Breast epithelium (tissue), 4 donors: ENCODE measurements at places on chromosomes 1 and 21. TPM values are rescaled to one million over a fixed set of nuclear protein-coding genes. Genes with fewer than 3 reads are reported as not detected.
A peak's percentile ranks its signal among the peaks of the same experiment; 100 is the strongest.

NID1 gene
- total RNA-seq, result 154 TPM

- no peak overlapping the region for H3K4me3 ChIP-seq
- no peak overlapping the region for H3K27ac ChIP-seq
- no peaks in the 10 kb centered on the region for H3K4me1 ChIP-seq
- no peaks in the 10 kb centered on the region for H3K36me3 ChIP-seq
- peaks cover 6% of the 10 kb centered on the region for H3K27me3 ChIP-seq
Observed at GRCh38 chr1:36528361-36529349, 45.9 kb upstream of the CSF3R start.

DNA sequence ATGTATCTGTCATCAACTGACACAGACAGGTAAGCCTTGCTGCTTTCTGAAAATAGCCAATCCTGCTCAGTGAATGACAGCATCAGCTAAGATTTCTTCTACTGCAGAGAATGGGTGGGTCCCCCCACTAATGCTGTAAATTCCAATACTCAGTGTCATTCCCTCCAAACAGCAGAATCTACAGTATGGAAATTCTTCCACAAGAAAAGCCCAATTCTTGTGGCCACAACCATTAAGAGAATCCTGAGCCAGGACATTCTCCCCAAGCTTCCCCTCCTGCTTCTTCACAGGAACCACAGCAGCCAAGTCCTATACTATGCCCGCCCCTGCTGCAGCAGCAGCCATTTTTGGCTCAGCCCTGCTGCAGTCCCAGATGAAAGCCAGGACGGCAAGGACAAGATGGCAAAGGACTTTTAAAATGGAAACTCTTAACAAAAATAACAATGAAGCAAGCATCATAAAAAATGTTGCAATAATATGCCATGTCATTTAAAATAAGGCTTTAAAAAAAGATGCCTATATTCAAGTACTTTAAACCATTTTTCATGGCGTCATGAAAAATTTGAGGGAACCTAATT is 26.8 kb downstream of the EIF4G3 start:
- no peak overlapping the region for H3K4me3 ChIP-seq
- DNase-seq, result no peak
- peak overlapping the region; percentile 58 for H3K27ac ChIP-seq

DNA sequence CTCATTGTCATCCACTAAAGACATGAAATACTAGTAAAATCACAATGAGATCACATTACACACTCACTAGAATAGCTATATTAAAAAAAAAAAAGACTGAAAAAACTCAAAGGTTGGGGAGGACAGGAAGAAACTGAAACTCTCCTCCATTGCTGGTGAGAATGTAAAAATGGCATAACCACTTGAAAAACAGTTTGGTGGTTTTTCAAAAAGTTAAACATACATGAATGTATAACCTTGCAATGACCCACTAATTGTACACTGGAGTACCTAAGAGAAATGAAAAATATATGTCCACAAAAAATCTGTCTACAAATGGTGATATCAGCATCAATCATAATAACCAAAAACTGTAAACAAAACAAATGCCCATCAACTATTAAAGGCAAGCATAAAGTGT is 44.0 kb downstream of the NRIP1 start:
- no peaks in the 10 kb centered on the region for H3K4me1 ChIP-seq
- H3K27me3 ChIP-seq, result no peaks in the 10 kb centered on the region
- no peak overlapping the region for H3K4me3 ChIP-seq
- H3K36me3 ChIP-seq, result no peaks in the 10 kb centered on the region
- DNase-seq, result no peak

- H3K27me3 ChIP-seq, result peaks cover 25% of the 10 kb centered on the region
- H3K4me3 ChIP-seq, result no peak overlapping the region
- no peaks in the 10 kb centered on the region for H3K36me3 ChIP-seq
- H3K4me1 ChIP-seq, result peaks cover 15% of the 10 kb centered on the region
- DNase-seq, result peak; percentile 60
Observed at GRCh38 chr1:31769720-31770390, 5.7 kb upstream of the ADGRB2 start.

- no peaks in the 10 kb centered on the region for H3K27me3 ChIP-seq
- H3K27ac ChIP-seq, result no peak overlapping the region
- H3K4me1 ChIP-seq, result no peaks in the 10 kb centered on the region
Observed at GRCh38 chr1:1050577-1051052, 23.5 kb downstream of the RNF223 start.

- H3K4me3 ChIP-seq, result no peak overlapping the region
- H3K27me3 ChIP-seq, result no peaks in the 10 kb centered on the region
- no peaks in the 10 kb centered on the region for H3K36me3 ChIP-seq
- DNase-seq, result no peak
Observed at GRCh38 chr1:220552672-220553260, 24.8 kb downstream of the MARK1 start.

- no peak for DNase-seq
- H3K27ac ChIP-seq, result no peak overlapping the region
- H3K36me3 ChIP-seq, result no peaks in the 10 kb centered on the region
- H3K4me3 ChIP-seq, result peak overlapping the region; percentile 97
Observed at GRCh38 chr1:112397841-112398240, 1.8 kb downstream of the CTTNBP2NL start.

DNA sequence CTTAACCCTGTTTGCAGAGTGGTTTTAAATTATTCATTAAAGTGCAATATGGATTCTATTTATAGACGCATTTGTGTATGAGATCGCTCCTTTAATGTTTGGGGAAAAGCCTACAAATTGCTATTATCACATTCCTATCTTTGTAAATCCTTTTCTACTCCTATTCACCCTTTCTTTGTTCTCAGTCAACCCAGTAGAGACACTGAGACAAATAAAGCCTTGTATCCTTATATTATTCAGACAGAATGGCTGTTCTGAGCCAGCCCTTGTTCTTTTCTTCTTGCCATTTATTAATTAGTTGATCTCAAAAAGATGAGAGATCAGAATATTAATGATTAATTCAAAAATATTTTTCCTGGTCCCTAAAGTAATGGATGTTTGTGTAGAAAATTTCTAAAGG is 8.4 kb downstream of the PCBP3 start:
- H3K27ac ChIP-seq, result no peak overlapping the region
- H3K4me3 ChIP-seq, result no peak overlapping the region
- H3K27me3 ChIP-seq, result no peaks in the 10 kb centered on the region
- H3K4me1 ChIP-seq, result no peaks in the 10 kb centered on the region
- no peak for DNase-seq

DNA sequence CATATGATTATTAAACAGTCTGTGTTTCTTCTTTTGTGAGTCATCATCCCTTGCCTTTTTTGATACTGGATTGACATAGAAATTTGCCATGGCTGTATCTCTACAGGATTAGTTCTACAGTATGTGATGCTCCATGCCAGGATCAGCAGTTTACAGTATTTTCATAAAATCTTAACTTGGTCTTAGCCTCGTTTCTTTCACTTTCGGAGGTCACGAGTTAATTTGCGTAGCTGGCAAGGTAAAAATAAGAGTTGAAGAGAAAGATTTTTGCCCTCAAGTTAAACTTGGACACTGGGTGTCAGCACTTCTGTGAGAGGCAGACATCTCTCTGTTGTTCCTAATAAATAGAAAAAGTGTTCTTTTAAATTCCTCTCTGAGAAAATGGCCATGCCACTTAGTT is 79.1 kb downstream of the CACNA1E start:
- no peaks in the 10 kb centered on the region for H3K27me3 ChIP-seq
- H3K4me1 ChIP-seq, result no peaks in the 10 kb centered on the region
- no peak overlapping the region for H3K4me3 ChIP-seq
- no peak for DNase-seq
- H3K27ac ChIP-seq, result no peak overlapping the region

DNA sequence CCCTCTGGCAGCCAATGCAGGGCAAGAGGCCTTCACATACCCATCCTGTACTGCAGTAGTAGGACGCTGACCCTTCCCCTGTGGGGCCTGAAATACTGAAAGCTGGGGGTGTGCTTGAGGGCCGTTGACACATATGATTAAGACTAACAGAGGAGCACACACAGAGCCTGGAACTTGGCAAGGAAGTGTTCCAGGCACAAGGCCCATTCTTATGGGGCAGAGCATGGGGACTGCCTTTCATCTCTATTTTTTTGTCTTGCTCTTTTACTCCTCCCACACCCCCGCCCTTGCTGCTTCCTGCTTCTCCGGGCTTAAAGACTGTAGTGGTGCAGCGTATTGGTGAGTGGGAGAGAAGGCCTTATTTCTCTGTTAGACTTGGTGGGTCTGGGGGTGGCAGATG is 137.4 kb downstream of the BACH1 start:
- H3K36me3 ChIP-seq, result no peaks in the 10 kb centered on the region
- H3K4me3 ChIP-seq, result no peak overlapping the region
- no peak for DNase-seq
- H3K27me3 ChIP-seq, result no peaks in the 10 kb centered on the region
- H3K27ac ChIP-seq, result no peak overlapping the region
- no peaks in the 10 kb centered on the region for H3K4me1 ChIP-seq

DNA sequence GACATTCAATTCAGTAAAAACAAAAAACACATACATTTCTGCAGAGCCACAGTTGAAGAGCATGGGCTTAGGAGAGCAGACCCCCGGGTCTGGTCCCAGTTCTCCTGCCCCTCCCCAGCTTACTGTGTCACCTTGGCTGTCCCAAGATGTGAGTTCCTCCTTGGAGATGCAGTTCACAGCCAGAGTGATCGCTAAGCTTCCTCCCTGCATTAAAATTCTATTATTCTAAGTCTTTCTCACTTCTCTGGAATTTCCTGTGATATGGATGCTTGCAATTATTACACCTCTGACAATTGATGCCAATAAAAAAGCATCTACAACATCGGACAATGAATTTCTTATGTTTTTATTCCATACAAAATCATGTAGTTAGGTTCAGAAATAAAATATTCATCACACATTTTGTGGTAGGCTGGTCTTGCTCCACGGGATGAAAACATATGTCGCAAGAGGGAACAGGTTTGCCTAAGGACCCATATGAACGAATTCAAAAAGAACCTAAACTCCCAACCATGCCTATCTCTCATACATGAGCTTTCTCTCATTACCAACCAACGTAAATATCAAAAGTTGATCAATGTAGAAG is 328.5 kb upstream of the RUNX1 start:
- H3K27me3 ChIP-seq, result no peaks in the 10 kb centered on the region
- DNase-seq, result no peak
- H3K36me3 ChIP-seq, result no peaks in the 10 kb centered on the region
- no peak overlapping the region for H3K4me3 ChIP-seq

CSDE1 gene
- 706 TPM for total RNA-seq

GRCh38 chr21:34094949-34095348 is 21.6 kb downstream of the MRPS6 start:
- H3K27me3 ChIP-seq, result no peaks in the 10 kb centered on the region
- no peak for DNase-seq
- no peak overlapping the region for H3K4me3 ChIP-seq
- H3K27ac ChIP-seq, result no peak overlapping the region
- no peaks in the 10 kb centered on the region for H3K36me3 ChIP-seq

DNA sequence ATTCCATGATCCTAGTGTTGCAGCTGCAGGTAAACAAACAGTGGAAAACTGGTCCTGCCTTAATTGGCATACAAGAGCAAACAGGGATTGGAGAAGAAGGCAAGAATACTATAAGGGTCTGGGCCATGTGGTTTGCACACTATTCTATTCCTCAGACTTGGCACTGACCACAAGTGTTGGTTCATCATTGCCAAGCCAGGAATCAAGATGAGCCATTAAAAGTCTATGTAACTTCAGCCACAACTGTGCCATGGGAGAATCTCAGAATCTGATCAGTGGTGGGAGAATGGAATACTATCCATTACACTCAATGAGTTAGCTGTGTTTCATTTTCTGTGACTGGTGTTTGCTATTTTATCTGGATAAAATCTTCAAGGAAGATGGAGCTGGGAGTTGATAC is 26.2 kb upstream of the FCER1A start:
- no peaks in the 10 kb centered on the region for H3K4me1 ChIP-seq
- H3K27me3 ChIP-seq, result no peaks in the 10 kb centered on the region
- H3K4me3 ChIP-seq, result no peak overlapping the region
- H3K36me3 ChIP-seq, result no peaks in the 10 kb centered on the region
- no peak overlapping the region for H3K27ac ChIP-seq

DNA sequence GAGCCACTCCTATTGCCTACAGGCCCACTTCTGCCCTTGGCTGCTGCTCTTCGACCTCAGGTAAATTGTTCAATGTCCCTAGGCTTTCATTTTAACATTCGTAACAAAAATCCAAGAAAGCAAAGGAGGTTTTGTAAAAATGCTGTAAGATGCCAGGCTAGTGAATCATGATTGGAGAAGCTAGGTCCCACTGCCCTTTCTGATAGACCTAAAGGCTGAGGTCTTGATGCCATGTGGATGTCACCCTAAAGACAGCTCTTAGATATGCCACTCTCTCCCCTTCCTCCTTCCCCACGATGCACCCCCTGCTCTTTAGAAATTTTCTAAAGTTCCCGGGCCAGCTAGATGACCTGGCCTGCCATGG is 9.9 kb upstream of the TMEM39B start:
- DNase-seq, result no peak
- no peaks in the 10 kb centered on the region for H3K27me3 ChIP-seq
- H3K4me3 ChIP-seq, result no peak overlapping the region
- no peaks in the 10 kb centered on the region for H3K36me3 ChIP-seq
- peaks cover 8% of the 10 kb centered on the region for H3K4me1 ChIP-seq

GRCh38 chr1:228341814-228342626 is 64.6 kb downstream of the TRIM11 start:
- DNase-seq, result no peak
- no peak overlapping the region for H3K27ac ChIP-seq
- H3K36me3 ChIP-seq, result no peaks in the 10 kb centered on the region

GRCh38 chr1:233240829-233241682 is 54.5 kb downstream of the PCNX2 start:
- H3K4me3 ChIP-seq, result peak overlapping the region; percentile 16
- no peak overlapping the region for H3K27ac ChIP-seq
- H3K36me3 ChIP-seq, result no peaks in the 10 kb centered on the region
- peak; percentile 59 for DNase-seq
- H3K4me1 ChIP-seq, result no peaks in the 10 kb centered on the region

COL8A2 gene
- 3.4 TPM for total RNA-seq

GRCh38 chr21:46431448-46431847 is 27.2 kb upstream of the DIP2A start:
- H3K4me1 ChIP-seq, result no peaks in the 10 kb centered on the region
- no peak overlapping the region for H3K27ac ChIP-seq
- no peak overlapping the region for H3K4me3 ChIP-seq
- peaks cover 9% of the 10 kb centered on the region for H3K36me3 ChIP-seq
- no peaks in the 10 kb centered on the region for H3K27me3 ChIP-seq

GRCh38 chr1:22223176-22223575 is 80.3 kb upstream of the WNT4 start:
- DNase-seq, result no peak
- H3K27me3 ChIP-seq, result no peaks in the 10 kb centered on the region
- no peaks in the 10 kb centered on the region for H3K36me3 ChIP-seq
- H3K4me1 ChIP-seq, result no peaks in the 10 kb centered on the region
- no peak overlapping the region for H3K27ac ChIP-seq

- no peak for DNase-seq
- H3K36me3 ChIP-seq, result no peaks in the 10 kb centered on the region
- no peaks in the 10 kb centered on the region for H3K27me3 ChIP-seq
- H3K4me3 ChIP-seq, result no peak overlapping the region
Observed at GRCh38 chr21:35646606-35647005, 413.7 kb downstream of the SETD4 start.

- DNase-seq, result no peak
- H3K27ac ChIP-seq, result no peak overlapping the region
- no peak overlapping the region for H3K4me3 ChIP-seq
- no peaks in the 10 kb centered on the region for H3K36me3 ChIP-seq
- no peaks in the 10 kb centered on the region for H3K4me1 ChIP-seq
Observed at GRCh38 chr1:86640161-86640670, 64.2 kb upstream of the SH3GLB1 start.

NBPF6 gene
- 0.59 TPM for total RNA-seq
